CD4-positive, alpha-beta memory T cell (primary cell): ENCODE measurements at places on chromosomes 12 and 14. TPM values are rescaled to one million over a fixed set of nuclear protein-coding genes. Genes with fewer than 3 reads are reported as not detected.

The C1R gene
- polyA plus RNA-seq = 0.44 TPM

- no peak for DNase-seq
Measured at GRCh38 chr12:113808095-113808951, 157.8 kb downstream of the RBM19 start.

DNA sequence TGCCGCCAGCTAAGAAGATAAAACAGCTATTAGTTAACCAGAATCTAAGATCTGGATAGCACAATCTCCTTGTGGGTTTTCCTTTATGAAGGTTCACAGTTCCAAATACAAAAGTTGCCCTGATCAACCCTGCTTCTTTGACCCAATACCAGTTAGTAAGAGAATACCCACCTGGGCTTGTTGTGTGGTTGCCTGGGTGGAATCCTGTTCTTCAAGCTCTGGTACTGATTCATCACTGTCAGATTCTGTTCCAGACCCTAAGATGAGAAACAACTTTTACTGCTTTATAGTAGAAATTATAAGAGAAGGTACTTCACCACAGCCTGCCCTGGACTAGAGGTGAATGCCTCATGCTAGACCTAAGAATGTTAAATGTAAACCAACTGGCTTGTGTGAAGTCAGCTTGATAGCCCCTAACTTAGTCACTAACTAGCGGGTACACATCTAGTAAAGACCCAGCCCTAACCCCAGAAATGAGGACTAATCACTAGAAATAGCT, 10.6 kb downstream of the NACA start:
- DNase-seq = no peak

DNA sequence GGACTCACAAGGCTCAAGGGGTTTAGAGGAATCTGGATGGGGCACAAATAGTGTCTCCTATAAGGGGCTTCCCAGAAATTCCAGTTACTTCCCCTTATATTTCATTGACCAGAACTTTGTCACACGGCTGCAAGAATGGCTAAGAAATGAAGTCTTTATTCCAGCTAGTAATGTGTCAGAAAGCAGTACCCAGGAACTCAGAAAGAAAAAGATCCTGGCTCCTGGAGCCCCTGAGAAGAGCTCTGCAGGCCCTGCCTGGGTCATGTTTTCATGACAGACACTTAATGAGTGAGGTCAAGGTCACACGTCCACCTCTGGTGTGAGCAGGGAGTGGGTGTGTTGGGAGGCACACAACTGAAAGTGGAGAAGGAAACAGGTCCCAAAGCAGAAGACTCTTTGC, 17.8 kb downstream of the KCNK13 start:
- DNase-seq = no peak

DNA sequence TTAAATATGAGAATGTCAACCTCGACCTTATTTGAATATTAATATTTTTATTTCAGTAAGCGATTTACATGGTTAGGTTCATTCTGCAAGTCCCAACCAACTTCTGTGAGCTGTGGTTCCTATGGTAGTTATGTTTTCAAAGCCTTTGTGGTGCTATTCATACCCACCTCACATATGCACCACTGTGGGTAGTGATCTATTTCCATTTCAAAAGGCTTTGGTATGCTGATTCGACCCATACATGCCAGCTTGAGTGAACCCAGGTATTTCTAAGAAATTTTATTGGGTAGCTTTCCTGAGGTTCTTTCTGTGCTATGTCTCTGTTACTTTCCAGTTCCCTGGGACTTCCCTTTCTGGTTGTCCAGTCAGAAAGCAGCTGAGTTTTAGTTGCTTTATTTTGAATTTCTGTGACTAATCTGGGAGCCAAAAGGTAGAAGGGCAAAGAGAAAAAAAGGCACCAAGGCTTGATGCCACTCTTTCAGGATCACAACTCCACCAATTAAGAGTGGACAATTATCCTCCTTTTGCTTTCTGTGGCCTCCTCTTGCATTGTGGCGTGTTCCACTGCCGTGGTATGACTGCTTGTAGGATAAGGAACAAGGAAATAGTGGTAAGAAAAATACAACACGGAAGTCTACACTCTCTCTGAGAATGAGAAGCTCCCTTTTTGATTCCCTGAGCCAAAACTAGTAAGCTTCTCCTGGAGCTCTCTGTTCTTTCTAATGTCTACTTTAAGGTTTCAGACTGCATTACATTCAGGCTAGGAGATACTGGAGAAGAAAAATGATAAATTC, 729.1 kb downstream of the NOVA1 start:
- no peak for DNase-seq

DNA sequence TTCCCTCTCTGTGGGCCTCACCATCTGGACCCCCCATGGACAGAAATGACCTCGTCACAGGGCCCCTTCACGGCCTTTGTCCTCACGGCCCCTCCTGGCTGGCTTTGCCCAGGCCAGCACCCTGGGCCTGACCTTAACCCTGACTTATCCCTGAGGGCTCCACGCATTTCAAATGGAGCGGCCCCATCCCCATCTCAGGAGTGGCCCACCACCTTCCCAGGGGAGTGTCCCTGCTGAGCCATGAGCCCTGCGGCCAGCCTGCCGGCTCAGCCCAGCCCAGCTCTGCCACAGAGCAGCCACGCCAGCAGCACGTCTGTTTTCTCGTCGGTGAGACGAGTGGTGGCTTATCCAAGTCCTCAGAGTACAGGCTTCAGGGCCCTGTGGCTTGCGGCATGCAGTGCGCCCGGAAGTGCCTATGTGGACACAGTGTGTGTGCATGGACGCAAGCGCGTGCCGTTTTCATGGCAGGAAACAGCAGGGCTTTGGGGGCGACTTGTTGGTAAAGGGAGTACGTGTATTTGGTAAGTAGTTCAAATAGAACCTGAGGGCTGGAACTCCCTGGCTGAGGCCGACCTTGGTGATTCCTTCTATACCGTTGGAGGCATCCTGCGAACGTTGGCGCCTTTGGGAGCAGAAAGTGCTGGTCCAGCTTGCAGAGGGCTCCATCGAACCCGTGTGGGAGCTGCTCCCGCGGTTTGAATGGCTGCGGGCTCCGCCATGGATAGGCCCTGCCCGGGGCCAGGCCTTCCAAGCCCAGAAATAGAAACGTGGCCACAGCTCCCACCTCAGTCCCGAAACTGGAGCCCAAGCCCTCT, 52.1 kb downstream of the LRCOL1 start:
- peak; percentile 13 for DNase-seq

GRCh38 chr14:91729756-91730155, 2.1 kb downstream of the CATSPERB start:
- DNase-seq = no peak

DNA sequence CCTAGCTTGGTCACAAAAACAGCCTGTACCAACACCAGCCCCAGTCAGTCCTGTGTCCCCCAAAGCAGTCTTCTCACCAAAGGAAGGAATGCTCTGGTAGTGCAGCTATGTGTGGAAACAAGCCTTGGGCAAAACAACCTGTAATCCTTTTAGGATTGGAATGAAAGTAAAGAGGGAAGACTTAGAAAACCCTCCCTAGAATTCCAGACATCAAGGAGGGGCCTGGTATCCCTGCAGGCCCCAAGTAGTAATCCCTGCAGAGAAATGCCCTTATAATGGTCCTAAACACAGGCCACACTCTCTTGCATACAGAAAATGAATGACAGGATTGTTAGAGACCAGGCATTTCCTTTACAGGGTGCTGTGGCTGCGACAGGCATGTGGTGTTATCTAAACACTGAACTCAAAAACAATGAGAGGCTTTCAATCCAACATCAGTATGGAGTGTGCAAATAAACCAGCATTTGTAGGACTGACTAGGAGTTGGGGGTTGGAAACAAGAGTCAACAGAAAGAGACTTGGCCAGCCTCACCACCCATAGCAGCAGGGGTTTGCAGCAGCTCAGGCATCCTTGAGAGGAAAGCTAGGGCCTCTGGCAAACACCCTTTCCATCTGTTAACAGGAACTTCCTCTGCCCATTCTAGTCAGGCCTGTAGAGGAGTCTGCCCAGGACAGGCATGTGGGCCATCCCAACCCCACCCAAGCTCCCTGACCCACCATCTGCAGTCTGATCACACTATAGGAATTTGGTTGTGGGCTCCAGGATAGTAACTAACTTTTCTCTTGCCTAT, 59.1 kb downstream of the DCAF5 start:
- DNase-seq = no peak

DNA sequence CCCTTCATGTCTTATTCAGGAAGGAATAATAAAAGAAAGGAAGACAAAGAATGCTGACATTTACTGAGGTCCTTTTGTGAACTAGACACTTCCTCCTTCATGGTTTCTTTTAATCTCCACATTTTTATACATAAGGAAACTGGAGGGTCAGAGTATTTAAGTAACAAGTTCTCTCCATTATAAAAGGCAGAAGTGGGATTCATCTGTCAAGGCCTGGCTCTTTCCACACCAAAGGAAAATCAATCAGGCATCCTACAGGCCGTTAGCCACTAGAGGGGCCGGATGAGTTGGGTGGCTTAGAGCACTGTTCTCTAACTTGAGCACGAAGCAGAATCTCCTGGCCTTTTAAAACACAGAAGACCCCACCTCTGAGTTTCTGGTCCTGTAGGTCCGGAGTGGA, 36.8 kb upstream of the NINJ2 start:
- no peak for DNase-seq

DNA sequence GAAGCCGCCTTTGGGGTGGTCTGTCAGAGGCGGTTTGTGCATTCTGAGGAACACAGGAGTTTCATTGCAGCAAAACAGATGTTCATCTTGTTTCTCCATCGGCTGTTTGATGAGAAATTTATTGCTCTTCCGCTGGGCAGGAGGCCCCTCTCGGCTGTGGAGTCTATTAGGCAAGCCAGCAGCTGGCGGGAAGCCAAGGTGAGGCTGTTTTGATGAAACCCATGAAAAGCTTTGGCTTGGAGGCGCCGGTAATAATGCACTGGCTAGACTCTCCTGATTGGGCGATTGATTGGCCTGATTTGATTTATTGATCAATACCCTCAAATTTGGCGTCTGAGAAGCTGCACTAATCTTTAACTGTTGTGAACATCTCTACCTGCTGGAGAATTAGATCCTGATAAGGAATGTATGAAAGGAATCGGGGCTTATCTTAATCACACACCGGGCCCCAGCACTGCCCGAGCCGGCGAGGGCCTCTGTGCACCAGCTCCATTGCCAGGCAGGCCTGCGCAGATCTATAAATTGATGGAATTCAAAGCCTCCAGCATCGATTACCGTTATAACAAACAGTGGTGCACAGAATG, 187.7 kb downstream of the PHETA1 start:
- no peak for DNase-seq

DNA sequence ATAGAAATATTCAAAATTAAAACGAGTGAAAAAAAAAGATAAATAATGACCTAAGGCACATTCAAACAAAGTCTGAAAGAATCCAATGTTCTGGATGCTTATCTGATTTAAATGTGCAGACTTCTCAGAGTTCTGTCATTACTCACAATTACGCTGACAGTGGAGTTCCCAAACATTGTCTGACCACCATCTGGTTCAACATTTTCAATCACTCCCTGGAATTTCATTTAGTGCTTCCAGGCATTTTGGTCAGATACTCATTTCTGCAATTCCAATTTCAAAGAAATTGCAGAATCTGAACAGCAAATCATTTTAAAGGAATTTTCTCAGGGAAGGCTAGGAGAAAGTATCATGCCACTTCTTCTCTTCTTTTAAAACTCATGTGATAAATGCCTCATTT, 398.2 kb upstream of the PDE3A start:
- no peak for DNase-seq

DNA sequence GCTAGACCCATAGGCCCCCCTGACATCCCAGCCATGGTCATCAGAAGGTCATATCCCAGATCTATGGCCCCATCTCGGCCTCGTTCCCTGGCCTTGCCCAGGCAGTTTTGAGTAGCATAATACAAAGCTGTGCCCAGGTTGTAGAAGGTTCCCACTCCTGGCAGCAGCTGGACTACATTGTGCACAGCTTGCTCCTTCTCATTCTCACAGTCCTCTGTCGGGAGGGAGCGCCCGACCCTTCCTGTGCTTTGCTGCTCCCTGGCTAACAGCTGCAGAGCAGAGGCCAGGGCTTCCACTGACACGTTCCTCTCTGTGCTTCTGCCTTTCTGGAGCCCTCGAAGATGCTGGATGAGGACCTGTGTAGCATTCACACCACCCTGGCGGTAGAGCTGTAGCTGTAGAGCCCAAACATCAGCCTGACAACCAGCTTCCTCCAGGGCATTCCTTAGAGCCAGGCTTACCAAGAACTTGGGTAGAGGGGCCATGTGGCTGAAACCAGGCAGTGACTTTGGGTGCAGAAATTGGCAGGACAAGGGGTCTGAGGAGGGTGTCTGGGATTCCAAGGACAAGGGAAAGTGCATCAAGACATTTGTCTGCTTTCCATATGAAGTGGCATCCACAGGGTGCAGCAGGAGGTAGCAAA, 1.0 kb downstream of the APOF start:
- no peak for DNase-seq

DNA sequence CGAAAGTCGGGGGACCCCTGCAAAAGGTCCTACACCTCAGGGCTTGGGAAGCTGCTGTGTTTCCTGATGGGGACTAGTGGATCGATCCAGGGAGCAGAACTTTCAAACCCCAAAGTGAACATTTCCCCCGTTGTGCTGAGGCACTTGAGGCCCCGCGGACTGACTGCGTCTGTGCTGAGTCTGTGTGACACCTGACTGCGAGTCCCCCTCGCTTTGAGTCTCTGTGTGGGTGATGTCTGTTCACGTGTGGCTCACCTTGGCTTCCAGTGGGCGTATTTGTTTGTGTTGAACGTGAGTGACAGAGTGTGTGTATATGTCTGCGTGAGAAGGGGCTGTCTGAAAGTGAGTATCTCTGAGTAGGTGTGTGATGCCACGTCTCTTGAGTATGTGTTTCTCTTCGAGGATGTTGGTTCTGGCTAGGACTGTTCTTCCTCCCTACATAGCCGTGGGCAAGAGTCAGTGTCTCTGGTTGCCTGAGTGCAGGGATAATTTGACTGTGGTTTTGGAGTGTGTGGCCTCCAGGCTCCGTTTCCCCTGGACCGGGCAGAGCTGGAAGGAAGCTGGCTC, 1.3 kb downstream of the TEAD4 start:
- no peak for DNase-seq

DNA sequence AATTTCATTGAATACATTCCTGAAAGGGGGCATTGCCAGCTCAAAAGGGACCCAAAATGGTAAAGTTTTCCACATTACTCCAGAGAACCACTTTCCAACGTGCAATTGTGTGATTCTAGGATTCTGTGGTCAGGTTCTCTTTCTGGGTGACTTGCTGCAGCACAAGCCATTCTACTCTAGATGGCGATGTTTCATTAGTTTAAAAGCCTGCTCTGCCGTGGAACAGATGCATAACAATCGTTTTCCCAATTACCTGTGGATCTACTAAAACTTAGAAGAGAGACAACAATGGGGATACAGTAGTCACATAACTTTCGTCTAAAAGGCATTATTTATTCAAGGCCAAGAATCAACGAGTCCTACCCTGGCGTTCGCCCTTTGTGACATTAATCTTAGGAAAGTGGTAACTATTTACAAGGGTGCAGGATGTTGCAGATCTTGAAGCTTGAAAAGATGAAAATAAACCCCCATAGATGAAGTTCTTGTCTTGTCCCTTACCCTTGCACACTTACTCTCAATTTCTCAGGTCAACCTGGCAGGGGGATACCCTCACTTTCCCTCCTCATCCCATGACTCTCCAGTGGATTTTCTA, 400.9 kb downstream of the SNAPC1 start:
- DNase-seq = peak; percentile 8
